ENCODE measurements at places on chromosomes 12 and 14.

- DNase-seq: no peak
Measured at GRCh38 chr12:8561011-8561410, 20.3 kb upstream of the CLEC4E start.

GRCh38 chr12:94261786-94262185 is 113.4 kb downstream of the PLXNC1 start:
- DNase-seq: no peak

GRCh38 chr14:88036422-88036821 is 31.5 kb downstream of the GPR65 start:
- no peak for DNase-seq

GRCh38 chr12:125287155-125287847 is 222.1 kb downstream of the AACS start:
- DNase-seq: no peak

DNA sequence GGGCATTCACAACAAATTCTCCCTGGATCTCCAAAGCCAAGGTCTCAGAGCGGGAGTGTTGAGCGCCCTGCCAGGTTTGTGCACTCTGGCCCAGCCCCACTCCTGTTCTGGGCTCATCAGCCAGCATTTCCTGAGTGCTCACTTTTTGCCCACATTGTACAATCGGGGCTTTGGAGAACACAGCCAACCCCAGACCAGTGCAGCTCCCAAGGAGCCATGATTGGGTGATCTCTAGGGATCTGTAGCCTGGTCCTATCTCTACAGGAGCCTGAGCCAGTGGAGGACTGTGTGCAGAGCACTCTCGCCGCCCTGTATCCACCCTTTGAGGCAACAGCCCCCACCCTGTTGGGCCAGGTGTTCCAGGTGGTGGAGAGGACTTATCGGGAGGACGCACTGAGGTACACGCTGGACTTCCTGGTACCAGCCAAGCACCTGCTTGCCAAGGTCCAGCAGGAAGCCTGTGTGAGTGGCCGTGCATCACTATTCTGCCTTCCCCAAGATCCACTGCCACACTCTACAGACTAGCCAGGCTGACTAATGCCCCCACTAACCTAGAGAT is 2.8 kb downstream of the ARHGEF40 start:
- no peak for DNase-seq

All from GM12892 (cell line).